Stimulated activated CD8-positive, alpha-beta memory T cell treated with anti-CD3 and anti-CD28 coated beads, Interleukin-15, amount 100 ng/mL, for 4 hours (primary cell): ENCODE measurements at places on chromosomes 16 and 17.

GRCh38 chr16:30369091-30369937 lies 980 bp downstream of the TBC1D10B start:
- no peak for DNase-seq

GRCh38 chr17:44307387-44308186 lies 814 bp upstream of the RUNDC3A start:
- no peak for DNase-seq

- no peak for DNase-seq
These were observed 29.3 kb downstream of the UNC13D start for GRCh38 chr17:75814900-75815373.

DNA sequence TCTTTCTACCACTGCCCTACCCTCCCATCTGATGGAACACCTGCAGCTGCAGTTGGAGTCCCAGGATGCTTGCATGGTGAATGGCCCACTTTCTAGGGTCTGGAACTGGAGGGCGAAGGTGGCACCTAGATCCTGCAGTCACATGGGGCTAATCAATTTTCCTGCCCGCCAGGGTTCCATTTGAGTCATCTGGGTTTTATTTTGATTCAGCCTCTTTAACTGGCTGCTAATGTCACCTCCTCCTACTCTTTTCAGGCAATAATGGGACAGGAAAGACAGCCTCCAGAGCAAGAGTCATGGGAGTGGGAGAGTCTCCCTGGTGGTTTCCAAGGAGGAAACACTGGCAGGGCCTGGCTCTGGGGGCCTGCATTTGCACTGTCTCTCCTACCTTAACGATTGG lies 3.8 kb upstream of the TBKBP1 start:
- no peak for DNase-seq

DNA sequence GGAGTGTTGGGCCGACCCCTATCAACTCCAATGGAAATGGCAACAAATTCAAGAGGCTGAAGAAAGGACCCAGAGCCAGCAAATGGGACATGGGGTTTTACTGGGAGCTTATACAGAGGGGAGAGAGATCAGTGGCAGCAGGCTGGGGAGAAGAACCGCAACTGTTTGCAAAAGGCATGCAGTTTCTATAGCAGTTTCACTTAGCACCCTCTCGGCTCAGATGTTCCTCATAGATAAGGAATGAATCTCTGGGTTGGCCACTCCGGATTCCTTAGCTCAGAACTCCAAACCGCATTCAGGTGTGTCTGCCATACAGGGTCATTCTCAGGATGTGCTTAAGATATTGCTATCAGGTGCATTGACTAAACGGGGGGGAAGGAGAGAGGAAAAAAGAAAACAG lies 71.1 kb upstream of the RPL38 start:
- no peak for DNase-seq

- no peak for DNase-seq
These were observed 28.4 kb downstream of the SLC25A10 start for GRCh38 chr17:81740395-81740961.

GRCh38 chr17:27746881-27747280 lies 53.4 kb downstream of the NOS2 start:
- no peak for DNase-seq

DNA sequence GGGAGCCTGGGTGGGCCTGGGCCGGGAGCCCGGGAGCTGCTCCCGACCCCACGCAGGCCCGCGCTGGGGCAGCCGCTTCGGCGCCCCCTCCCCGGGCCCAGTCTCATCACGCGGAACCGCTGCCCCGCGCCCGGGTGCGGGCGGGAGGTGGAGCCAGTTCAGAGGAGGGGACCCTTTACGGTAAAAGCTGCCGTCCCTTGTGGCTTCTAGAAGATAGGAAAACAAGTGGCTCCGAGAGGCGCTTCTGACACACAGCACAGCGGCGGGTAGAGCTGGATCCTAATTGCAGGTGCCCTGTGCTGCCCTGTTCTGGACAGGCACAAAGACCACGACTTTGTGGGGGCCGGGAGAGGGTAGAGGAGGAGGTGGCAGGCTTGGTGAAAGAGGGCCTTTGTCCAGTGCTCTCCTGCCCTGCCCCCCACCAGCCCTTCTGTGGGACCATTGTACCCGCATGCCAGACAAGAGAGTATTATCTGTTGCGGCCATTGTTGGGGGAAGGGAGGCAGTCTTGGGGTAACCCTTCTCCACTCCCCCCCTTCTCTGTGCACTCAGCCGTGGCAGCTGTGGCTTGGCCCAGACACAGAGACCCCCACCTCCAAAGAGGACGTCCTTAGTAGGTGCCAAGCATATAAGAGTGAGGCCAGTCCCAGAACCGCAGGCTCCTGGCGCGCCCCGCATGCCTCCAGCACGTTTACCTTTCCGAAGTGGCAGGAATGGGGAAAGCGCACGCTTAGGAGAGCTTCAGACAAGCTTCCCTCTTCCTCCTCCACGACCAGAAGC lies 736 bp downstream of the CNP start:
- no peak for DNase-seq

- DNase-seq, result no peak
These were observed 7.3 kb upstream of the SERPINF2 start for GRCh38 chr17:1735418-1735817.

DNA sequence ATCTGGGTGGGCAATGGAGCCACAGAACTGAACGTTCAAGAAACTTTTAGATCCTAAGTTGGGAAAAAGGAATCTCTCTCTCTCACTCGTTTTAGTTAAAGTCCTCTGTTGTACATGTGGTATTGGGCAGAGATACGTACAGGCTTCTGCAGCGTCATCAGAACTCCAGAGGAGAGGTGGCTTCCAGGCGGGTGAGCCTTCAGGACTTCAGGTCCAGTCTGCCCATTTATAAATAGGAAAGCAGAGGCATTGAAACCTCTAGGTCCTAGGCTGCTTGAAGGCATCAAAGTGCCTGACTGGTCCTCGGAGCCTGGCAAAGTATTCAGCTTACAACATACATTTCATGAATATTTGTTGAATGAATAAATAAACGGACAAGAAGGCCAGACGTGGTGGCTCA lies 8.1 kb upstream of the TNFRSF13B start:
- DNase-seq, result no peak

- DNase-seq, result no peak
These were observed 72.9 kb downstream of the TNRC6C start for GRCh38 chr17:78031435-78031834.

DNA sequence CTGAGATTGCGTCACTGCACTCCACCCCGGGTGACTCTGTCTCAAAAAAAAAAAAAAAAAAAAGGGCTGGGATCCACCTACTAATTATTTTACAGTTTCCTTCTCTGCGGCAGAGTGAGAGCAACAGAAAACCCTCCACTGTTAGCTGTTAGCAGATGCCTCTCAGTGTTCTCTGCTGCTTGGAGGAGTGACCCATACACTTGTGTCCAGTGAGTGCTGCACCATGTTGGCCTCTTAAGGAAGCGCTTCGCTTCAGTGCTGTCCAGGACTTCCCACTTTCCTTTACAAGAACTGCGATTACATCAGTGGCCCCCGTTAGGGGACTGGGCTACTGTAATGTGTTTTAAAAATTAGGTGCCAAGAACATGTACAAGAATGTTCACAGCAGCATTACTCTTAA lies 18.4 kb upstream of the CLEC18B start:
- DNase-seq, result no peak

- no peak for DNase-seq
These were observed 157.8 kb upstream of the RPH3AL start for GRCh38 chr17:510226-510917.

DNA sequence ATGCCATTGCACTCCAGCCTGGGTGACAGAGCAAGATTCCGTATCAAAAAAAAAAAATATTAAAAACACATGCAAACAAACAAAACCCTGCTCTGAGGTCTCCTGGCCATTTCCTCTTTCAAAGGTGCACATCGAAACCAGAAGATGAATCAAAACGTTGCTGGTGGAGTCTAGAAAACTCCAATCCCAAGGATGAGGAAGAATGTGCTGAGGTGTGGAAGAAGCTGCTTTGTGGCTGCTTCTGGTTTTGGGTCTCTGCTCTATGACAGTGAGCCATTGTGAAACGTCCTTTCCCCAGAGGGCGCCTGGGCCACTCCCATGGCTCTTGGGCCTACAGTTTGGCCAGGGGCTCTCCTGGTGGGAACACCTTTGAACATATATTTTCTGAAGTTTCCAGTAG lies 112.6 kb downstream of the IRF8 start:
- no peak for DNase-seq

DNA sequence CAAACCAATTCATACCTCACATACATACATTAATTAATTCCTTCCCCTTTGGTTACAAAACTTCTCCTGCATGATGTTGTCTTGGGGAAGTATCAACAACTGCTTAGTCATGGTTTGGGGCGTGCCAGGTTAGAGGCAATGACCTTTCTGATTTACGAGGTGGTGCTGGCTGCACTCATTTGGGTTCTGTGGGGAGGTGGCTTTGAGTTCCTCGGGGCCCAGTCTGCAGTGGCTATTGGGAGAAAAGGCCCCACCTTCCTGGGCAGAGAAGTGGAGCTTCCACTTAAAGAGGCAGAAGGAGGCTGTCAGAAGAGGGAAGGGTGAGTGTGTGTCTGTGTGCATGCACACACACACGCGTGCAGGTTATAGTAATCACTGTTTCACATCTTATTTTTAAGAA lies 10.2 kb upstream of the ETV4 start:
- DNase-seq, result no peak

DNA sequence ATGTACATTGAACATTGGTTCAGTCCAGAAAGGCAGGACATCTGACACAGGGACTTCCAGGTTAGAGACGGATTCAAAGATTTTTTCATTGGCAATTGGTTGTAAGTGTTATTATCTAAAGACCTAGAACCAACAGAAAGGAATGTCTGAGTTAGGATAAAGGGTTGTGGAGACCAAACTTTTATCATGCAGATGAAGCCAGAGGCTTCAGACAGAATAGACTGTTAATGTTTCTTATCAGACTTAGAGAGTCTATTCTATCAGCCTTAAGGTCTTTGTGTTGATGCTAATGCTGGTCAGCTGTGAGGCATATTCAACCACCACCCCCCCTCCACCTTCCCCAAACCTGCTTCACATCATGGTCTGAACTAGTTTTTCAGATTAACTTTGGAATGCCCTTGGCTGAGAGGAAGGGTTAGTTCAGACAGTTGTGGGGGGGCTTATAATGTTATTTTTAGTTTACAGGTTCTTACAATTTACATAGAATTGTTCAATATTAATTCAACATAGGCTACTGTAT lies 2.1 kb upstream of the ITGB3 start:
- DNase-seq, result no peak

GRCh38 chr16:88298833-88299745 lies 83.7 kb upstream of the ZNF469 start:
- DNase-seq, result no peak

- DNase-seq, result no peak
These were observed 41.7 kb downstream of the PIPOX start for GRCh38 chr17:29084541-29085146.

GRCh38 chr17:43534909-43535308 lies 11.2 kb downstream of the ETV4 start:
- no peak for DNase-seq

- DNase-seq, result no peak
These were observed 4.0 kb downstream of the ITGAD start for GRCh38 chr16:31397096-31397660.

GRCh38 chr16:1809281-1809801 lies 15.8 kb upstream of the IGFALS start:
- DNase-seq, result no peak

DNA sequence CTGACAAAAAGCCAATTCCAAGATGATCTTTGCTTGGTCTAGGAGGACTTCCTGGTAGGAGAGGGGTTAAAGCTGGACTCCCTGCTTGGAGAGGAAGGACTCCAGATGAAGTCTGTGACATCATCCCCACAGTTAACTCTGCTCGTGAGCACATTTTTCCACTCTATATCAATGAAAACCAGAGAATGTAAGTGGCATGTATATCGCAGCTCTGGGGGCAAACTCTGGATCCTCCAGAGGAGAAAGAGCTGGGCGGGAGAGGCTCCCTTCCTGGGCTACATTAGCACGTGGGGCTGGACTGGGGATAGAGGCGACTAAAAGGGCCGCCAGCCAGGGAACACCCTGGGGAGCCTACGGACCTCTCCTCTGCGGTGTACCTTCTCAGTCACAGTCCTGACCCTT lies 34.1 kb downstream of the HIC1 start:
- no peak for DNase-seq

GRCh38 chr16:28288114-28288513 lies 4.2 kb upstream of the SBK1 start:
- DNase-seq, result no peak

- DNase-seq, result peak; percentile 40
These were observed at the start of gene RAP1GAP2 for GRCh38 chr17:2796164-2797125. RAP1GAP2 (plus strand) TSS chr17:2796438; CDS start chr17:2796528, 90 bp downstream.

- DNase-seq, result peak; percentile 62
These were observed 23.2 kb downstream of the TMEM92 start for GRCh38 chr17:50297407-50297865.

DNA sequence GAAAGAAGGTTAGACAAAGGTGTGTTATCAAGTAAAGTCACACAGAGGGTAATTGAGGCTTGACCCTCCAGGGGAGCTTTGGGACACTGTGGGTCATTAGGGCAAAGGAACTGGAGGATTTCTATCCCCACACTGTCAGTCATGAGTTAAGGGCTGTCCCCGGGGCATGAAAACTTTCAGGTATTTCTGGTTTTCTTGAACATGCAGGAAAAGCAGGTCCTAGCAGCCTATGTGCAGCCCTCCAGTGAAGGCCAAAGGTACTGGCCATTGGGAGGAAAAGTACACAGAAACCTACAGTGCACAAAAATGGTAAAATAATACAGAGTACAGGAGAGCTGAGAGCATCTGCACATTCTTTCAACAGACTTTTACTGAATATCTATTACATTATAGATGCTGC lies 44.4 kb upstream of the SCNN1B start:
- DNase-seq, result no peak

DNA sequence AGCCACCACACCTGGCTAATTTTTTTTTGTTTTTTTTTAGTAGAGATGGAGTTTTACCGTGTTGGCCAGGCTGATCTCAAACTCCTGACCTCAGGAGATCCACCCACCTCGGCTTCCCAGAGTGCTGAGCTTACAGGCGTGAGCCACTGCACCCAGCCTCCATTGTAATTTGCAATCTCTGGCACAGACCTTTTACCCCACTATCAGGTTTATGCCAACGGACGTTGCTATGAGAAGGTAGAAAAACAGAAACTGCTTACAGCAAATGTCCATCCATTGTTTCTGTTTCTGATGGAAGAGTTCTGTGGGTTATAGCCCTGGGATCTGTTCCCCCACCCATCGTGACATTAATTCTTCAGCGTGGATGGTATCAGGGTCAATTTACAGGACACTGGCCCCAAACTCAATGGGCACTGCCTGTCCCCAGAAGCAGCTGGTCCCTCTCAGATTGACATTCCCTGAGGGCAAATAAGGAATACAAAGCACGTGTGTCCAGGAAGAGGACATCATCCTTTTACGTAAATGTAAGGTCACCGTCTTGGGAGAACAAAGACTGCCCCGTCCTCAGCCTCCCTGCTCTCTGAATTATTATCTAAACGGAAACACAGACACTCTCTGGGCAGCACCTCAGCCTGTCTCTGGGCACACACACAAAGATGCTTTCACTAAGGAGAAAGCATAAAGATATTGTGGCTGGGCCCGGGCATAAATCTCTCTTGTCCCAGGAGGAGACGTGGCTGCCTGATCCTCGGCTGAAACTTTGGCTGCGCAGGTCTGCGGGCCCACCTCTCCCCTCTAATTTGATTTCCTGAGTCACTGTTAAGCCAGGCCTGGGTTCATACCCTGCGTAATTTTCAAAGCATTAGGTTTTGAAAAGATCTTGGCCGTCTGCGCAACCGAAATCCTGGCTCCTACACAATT lies 5.2 kb downstream of the KCNG4 start:
- DNase-seq, result no peak

GRCh38 chr17:79811868-79812352 lies 15.0 kb upstream of the CBX8 start:
- DNase-seq, result no peak

GRCh38 chr17:48139944-48140343 lies 32.4 kb downstream of the SNX11 start:
- DNase-seq, result no peak
